Colonic mucosa (tissue), 4 donors: ENCODE measurements at places on chromosomes 3 and 15.

- DNase-seq = no peak
These were observed 463.0 kb downstream of the ERC2 start for GRCh38 chr3:56005196-56005805.

- no peak for DNase-seq
These were observed 61.4 kb upstream of the ZBTB38 start for GRCh38 chr3:141306922-141307321.

GRCh38 chr3:79358327-79358726 is 409.5 kb downstream of the ROBO1 start:
- DNase-seq = no peak

DNA sequence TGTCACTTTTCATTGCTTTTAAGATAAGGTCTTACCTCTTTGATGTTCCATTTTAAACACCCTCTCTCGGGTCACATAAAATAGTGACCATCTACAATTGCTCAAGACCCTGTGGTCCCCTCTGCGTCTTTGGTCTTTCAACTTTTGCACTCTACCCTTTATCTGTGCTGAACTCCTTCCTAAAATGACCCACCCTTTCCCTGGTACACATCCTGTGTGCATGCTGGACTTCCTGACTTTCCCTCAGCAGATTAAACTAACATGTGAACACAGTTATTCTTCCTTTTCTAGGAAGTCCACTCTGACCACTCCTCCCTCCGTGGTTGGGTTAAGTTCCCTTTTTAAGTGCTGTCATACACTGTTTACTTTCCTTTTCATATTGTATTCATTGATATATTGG is 414.2 kb downstream of the GABRB3 start:
- no peak for DNase-seq
